Cardiac muscle cell (in vitro differentiated cells and primary cell): ENCODE measurements at places on chromosomes 5 and 9. TPM values are rescaled to one million over a fixed set of nuclear protein-coding genes. Genes with fewer than 3 reads are reported as not detected.

- no peak for DNase-seq
Observed at GRCh38 chr5:125604104-125604503, 819.1 kb upstream of the GRAMD2B start.

- no peak for DNase-seq
Observed at GRCh38 chr5:124463851-124464250, 282.6 kb downstream of the ZNF608 start.

- no peak for DNase-seq
Observed at GRCh38 chr5:132396589-132397031, 27.1 kb downstream of the SLC22A5 start.

- no peak for DNase-seq
Observed at GRCh38 chr9:72982146-72982799, 29.4 kb upstream of the ALDH1A1 start.

Gene RNF180
- 9.1 and 9.7 TPM in 2 replicates for total RNA-seq

- DNase-seq = no peak
Observed at GRCh38 chr9:134735441-134736175, 94.0 kb downstream of the COL5A1 start.

DNA sequence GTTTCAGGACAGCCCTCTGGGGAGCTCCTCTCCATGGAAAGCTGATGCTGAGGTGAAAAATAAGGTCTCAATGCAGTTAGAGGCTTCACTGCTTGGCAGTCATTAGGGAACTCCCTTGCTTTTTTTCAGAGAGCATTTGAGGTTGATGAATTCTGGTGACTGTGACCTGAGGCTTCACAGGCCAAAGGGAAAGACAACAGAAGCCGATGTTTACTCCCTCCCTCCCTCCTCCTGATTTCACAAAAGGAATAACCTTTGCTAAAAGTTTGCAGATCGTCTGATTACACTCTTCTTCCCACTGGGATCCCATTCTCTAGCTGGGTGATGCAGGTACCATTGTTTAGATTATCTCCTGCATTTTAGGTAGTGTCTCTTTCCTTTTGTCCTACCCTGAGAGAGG lies 329.4 kb downstream of the KIF4B start:
- DNase-seq = no peak

- no peak for DNase-seq
Observed at GRCh38 chr9:112864403-112864802, 26.3 kb downstream of the SLC46A2 start.

Gene GARIN3
- not detected in 2 replicates for total RNA-seq

Gene SETX
- total RNA-seq = 34.0 and 35.1 TPM in 2 replicates

- no peak for DNase-seq
Observed at GRCh38 chr5:155987265-155987810, 339.6 kb upstream of the SGCD start.

Gene NR5A1
- 0.12 TPM in 1 of 2 replicates, not detected in the other for total RNA-seq

DNA sequence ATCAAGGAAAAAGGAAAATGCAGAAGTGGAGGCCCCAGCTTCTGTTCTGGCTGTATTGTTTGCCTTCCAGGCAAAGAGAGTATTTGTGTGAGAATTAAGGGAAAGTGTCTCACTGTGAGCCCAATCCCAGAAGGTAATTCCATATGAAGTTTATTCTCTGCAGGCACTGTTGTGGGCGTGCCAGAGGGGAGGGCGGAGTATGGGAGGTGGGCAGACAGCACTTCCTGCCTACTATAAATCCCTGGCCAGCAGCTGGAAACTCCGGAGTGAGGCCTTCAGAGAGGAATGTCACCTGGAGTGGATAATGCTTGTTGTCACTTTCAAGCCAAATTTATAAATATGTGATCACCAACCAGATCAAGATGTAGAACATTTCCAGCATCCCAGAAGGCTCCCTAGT lies 209.5 kb downstream of the ARHGAP26 start:
- DNase-seq = no peak

DNA sequence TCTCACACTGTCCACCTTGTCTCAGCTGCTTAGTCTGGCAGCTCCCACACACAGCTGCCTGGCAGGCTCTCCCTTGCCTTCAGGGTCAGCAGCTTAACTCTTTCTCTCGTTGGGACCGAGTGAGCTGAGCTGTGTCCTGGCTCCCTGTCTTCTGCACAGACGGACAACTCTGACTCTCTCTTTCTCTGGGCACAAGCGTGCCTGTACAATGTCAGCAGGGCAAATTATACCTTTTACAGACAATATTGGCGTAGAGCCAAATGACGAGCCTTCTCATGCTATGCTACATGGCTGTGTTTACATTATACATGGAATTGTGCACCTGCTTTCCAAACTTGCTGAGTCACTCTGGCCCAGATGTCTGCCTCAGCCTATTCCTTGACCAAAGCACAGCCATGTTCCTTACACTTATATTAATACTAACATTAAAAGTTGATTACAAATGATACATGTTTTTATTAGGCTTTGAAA lies 188.6 kb downstream of the CYLC2 start:
- no peak for DNase-seq

GRCh38 chr9:125631391-125632085 lies 75.5 kb downstream of the MAPKAP1 start:
- peak; percentile 75 for DNase-seq

GRCh38 chr5:949815-950560 lies 57.3 kb downstream of the TRIP13 start:
- no peak for DNase-seq

GRCh38 chr9:72924154-72924790 lies 28.6 kb downstream of the ALDH1A1 start:
- peak; percentile 18 for DNase-seq

DNA sequence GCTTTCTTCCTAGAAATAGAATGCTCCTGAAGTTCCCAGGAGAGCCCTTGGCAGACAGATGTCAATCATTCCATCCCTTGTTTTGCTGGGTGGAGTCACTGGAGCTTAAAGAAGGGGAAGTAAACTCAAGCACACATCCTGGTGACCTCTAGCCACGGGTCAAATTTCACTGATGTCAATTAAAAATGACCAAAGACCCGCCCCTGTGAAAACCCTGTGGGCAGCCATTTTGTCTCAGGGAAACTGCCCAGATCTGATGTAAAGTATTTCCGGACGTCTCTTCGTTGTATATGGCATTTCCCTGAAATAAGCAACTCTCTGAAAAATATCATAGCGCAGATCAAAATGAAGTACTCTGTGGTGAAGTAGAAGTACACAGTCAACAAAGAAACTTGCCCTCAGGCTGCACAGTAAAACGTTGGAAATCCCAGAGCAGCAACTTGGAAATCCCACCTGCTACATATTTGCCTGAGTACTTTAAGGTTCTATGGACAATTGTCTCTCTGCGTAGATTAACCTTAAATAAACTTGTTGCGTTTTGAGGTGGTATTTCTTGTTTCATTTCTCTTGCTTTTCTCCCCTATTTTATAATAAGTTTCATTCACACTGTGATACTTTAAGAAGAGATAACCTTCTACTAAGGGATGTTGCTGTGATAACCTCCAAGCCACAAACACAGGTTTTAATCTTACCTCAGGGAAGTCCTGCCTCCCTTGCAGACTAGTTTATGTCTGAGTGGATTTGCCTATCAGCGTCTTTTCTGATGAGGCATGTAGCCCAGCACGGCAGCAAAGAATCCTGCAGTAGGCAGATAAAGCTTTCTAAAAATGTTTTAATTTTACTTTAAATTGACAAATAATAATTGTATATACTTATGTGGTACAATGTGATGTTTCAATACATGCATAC lies 60.9 kb upstream of the PIP5K1B start:
- no peak for DNase-seq

- DNase-seq = no peak
Observed at GRCh38 chr9:21605489-21605931, 123.4 kb upstream of the IFNE start.

Gene PALM2AKAP2
- total RNA-seq = 94.7 and 121 TPM in 2 replicates

DNA sequence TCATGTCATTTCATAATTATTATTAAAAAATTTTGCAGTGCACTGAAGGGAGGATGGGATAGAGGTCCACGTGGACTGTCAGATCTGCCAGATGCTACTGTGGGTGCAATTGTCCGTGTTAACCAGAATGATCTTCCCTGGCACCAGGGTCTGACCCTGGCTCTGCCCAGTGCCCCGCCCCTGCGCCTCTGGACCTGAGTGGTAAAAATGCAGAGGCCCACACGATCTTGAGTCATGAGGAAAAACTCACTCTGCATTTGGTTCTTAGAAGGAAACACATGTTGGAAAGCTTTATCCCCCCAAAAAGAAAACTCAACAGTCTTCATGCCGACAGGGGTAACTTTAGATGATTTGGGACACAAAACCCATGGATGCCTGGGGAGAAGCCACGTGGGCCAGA lies 20.1 kb upstream of the BARX1 start:
- no peak for DNase-seq

Gene SEMA5A
- total RNA-seq = 14.6 and 16.6 TPM in 2 replicates

Gene CNTNAP3
- 0.88 and 1.0 TPM in 2 replicates for total RNA-seq

DNA sequence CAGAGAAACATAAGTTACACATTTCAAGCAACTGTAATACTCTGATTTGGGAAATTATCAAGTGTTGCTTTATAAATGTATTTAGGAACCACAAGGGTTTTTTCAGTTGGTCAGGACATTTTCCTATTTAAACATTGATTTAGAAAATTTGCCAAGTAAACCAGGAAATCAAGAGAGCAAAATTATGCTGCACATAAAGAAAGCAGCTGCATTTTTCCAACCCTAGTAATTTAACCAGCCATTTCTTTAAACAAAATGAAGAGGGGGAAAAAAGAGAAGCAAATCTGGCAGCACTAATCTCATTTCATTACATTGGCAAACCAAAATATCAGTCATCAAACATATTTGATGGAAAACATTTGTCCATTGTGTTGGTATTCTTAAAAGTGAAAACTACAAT lies 271.4 kb downstream of the TLE1 start:
- DNase-seq = no peak
